CD8-positive, alpha-beta memory T cell (primary cell): ENCODE measurements at places on chromosomes 4 and X. TPM values are rescaled to one million over a fixed set of nuclear protein-coding genes. Genes with fewer than 3 reads are reported as not detected.

The SLC4A4 gene
- 1.2 TPM for total RNA-seq

The GAB3 gene
- total RNA-seq: 6.2 TPM

The ABCG2 gene
- 1.4 TPM for total RNA-seq

The LRIT3 gene
- total RNA-seq: 0.20 TPM

The TLR7 gene
- not detected for total RNA-seq

The FGA gene
- not detected for total RNA-seq

The NOP14 gene
- 165 TPM for total RNA-seq

The MMAA gene
- total RNA-seq: 14.9 TPM

The APLN gene
- total RNA-seq: 0.11 TPM

The KCNE5 gene
- 0.40 TPM for total RNA-seq

The DUSP21 gene
- total RNA-seq: not detected

The F11 gene
- not detected for total RNA-seq

The GATA1 gene
- total RNA-seq: not detected

The CTSO gene
- 4.1 TPM for total RNA-seq

The PLXNB3 gene
- total RNA-seq: 0.51 TPM

The RPL10 gene
- 3,198 TPM for total RNA-seq

GRCh38 chr4:36823199-36823967 is 421.2 kb upstream of the NWD2 start:
- H3K4me1 ChIP-seq: no peaks in the 10 kb centered on the region
- no peak overlapping the region for H3K27ac ChIP-seq
- H3K36me3 ChIP-seq: no peaks in the 10 kb centered on the region
- H3K27me3 ChIP-seq: no peaks in the 10 kb centered on the region
- no peak overlapping the region for H3K4me3 ChIP-seq

GRCh38 chr4:13169731-13170525 is 314.2 kb downstream of the RAB28 start:
- H3K4me1 ChIP-seq: no peaks in the 10 kb centered on the region
- H3K27ac ChIP-seq: no peak overlapping the region
- H3K4me3 ChIP-seq: no peak overlapping the region
- no peaks in the 10 kb centered on the region for H3K36me3 ChIP-seq
- no peak for DNase-seq

GRCh38 chrX:24399550-24399949 is 39.1 kb downstream of the SUPT20HL1 start:
- no peaks in the 10 kb centered on the region for H3K4me1 ChIP-seq
- no peak overlapping the region for H3K4me3 ChIP-seq
- H3K36me3 ChIP-seq: no peaks in the 10 kb centered on the region
- DNase-seq: no peak
- H3K27ac ChIP-seq: no peak overlapping the region

DNA sequence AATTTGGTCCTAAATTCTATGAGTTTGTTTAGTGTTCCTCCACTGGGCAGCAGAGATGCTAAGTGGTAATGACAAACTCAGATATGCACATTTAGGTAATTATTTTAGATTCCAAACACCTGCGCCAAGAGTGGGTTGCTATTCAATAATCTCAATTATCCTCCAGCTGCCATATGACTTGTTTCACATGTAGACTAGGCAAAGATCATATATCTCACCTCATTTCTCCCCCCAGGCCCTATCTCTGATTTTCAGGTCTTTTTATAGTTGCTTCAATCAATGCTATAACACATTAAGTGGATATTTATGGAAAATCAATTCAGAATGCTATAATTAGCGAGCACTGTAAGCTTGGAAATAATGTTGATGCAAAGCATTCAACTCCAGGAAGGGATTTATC is 217.6 kb downstream of the KCTD8 start:
- no peak overlapping the region for H3K27ac ChIP-seq
- no peak overlapping the region for H3K4me3 ChIP-seq
- H3K36me3 ChIP-seq: no peaks in the 10 kb centered on the region
- H3K27me3 ChIP-seq: no peaks in the 10 kb centered on the region
- DNase-seq: no peak
- no peaks in the 10 kb centered on the region for H3K4me1 ChIP-seq

DNA sequence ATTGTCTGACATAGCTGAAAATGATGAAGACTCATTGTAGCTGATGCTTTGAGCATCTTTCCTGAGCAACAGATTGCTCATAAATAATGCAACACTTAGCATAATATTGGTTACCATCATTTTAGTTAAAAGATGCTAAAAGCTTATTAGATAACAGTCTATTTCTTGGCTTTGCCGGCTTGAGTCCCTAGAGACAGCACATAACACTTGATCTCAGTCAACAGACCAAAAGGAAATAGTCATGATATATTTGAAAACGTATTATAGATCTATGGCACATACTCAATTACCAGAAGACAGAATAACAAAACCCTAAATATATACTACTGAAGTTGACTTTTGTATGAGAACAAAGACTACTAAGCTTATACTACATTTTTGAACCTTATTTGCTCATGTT is 846.7 kb upstream of the EPHA5 start:
- H3K36me3 ChIP-seq: no peaks in the 10 kb centered on the region
- H3K27me3 ChIP-seq: no peaks in the 10 kb centered on the region
- H3K4me3 ChIP-seq: no peak overlapping the region

DNA sequence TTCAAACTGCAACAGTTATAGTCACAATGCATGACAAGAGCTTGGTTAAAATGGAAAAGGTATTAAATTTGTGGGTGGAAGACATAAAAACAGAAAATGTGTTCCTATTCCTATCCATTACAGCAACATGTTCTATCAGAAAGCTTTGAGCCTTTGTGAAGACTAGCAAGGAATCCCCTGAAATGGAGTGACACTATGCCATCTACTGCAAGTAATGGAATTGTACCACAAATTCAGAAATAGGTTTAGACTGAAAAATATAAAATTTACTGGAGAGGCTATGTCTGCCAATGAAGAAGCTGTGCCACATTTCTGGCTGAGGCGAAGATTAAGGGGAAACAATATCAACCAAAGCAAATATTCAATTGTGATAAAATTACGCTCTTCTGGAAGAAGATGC is 247.9 kb downstream of the ADAM29 start:
- DNase-seq: no peak
- no peaks in the 10 kb centered on the region for H3K36me3 ChIP-seq

DNA sequence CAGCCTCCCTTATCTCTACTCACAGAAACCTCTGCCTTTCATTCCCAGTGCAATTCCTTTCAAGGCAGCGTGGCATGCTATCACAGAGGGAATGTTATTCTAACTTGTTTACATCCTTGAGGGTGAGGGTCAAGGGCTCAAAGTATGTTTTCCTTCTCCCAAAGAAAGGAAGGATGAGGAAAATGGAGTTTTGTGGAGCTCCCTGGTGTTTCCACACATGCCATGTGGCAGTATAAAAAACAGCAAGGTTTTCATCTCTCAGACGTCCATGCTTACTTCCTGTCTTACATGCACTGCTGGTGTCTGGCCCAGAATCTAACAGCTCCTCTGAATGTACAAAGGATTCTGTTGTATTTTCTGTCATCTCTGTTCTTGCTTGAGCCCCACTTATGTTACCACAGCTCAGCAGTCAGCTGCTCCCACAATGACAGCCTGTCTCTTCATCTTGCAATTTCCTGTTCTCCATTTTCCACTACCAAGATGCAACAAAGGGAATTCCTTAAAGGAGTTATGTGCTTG is 128.0 kb downstream of the SNCA start:
- no peaks in the 10 kb centered on the region for H3K4me1 ChIP-seq
- no peak overlapping the region for H3K4me3 ChIP-seq
- no peak overlapping the region for H3K27ac ChIP-seq
- no peaks in the 10 kb centered on the region for H3K27me3 ChIP-seq

GRCh38 chr4:52201715-52202114 is 150.6 kb downstream of the SPATA18 start:
- no peak for DNase-seq
- no peak overlapping the region for H3K4me3 ChIP-seq
- H3K4me1 ChIP-seq: no peaks in the 10 kb centered on the region
- no peaks in the 10 kb centered on the region for H3K27me3 ChIP-seq

GRCh38 chrX:120357186-120357585 is 4.7 kb upstream of the ATP1B4 start:
- no peak overlapping the region for H3K27ac ChIP-seq
- DNase-seq: no peak
- H3K4me3 ChIP-seq: no peak overlapping the region
- no peaks in the 10 kb centered on the region for H3K4me1 ChIP-seq

DNA sequence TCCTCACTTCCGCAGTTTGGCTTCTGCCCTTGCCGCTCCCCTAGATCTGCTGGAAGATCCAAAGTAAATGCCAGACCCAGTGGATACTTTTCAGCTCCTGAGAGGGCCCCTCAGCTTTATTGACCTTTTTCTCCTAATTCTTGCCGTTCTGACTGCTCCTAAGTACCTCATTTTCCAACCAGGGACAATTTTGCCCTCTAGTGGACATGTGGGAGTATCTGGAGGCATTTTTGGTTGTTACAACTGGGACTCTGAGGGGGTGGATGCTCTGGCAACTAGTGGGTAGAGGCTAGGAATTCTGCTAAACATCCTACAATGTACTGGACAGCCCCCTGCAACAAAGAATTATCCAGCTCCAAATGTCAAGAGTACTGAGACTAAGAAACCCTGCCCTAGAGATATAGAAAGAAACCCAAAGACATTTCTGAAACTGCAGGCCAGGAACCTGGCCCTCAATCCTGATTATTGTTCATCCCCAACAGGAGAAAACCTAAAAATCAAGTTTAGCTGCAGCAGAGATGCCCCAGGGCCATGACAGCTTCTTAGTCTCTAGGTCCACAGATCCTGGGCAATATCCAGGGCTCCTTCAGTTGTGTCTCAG is 3.4 kb downstream of the TEX13B start:
- no peaks in the 10 kb centered on the region for H3K4me1 ChIP-seq
- no peaks in the 10 kb centered on the region for H3K36me3 ChIP-seq
- no peak overlapping the region for H3K4me3 ChIP-seq
- DNase-seq: no peak
- no peaks in the 10 kb centered on the region for H3K27me3 ChIP-seq
- no peak overlapping the region for H3K27ac ChIP-seq

GRCh38 chr4:104429150-104429741 is 65.4 kb downstream of the CXXC4 start:
- no peaks in the 10 kb centered on the region for H3K36me3 ChIP-seq
- no peaks in the 10 kb centered on the region for H3K4me1 ChIP-seq
- DNase-seq: no peak
- H3K27ac ChIP-seq: no peak overlapping the region
- no peaks in the 10 kb centered on the region for H3K27me3 ChIP-seq

GRCh38 chrX:69289046-69289792 is 124.0 kb upstream of the PJA1 start:
- no peak overlapping the region for H3K4me3 ChIP-seq
- no peaks in the 10 kb centered on the region for H3K4me1 ChIP-seq
- DNase-seq: no peak
- no peaks in the 10 kb centered on the region for H3K27me3 ChIP-seq
- H3K27ac ChIP-seq: no peak overlapping the region

DNA sequence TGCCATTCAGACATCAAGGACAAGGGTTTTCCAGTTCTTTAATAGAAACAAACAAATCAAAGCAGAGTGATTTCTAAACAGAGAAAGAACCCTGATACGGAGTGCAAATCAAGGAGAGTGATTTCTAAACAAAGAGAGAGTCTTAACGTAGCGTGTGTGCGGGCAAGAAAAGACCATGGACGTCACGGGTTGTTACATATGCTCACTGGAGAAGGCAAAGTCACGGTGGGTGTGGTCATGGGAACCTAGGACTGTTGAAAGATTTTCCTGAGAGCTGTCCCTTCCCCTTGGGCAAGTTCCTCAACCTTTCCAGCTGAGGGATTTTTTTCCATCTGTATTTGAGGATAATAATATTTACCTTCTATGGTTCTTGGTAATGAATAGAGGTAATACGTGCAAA is 95.0 kb upstream of the SLC34A2 start:
- no peaks in the 10 kb centered on the region for H3K36me3 ChIP-seq
- no peak overlapping the region for H3K4me3 ChIP-seq
- DNase-seq: no peak
- no peaks in the 10 kb centered on the region for H3K4me1 ChIP-seq
- no peaks in the 10 kb centered on the region for H3K27me3 ChIP-seq
- H3K27ac ChIP-seq: no peak overlapping the region

DNA sequence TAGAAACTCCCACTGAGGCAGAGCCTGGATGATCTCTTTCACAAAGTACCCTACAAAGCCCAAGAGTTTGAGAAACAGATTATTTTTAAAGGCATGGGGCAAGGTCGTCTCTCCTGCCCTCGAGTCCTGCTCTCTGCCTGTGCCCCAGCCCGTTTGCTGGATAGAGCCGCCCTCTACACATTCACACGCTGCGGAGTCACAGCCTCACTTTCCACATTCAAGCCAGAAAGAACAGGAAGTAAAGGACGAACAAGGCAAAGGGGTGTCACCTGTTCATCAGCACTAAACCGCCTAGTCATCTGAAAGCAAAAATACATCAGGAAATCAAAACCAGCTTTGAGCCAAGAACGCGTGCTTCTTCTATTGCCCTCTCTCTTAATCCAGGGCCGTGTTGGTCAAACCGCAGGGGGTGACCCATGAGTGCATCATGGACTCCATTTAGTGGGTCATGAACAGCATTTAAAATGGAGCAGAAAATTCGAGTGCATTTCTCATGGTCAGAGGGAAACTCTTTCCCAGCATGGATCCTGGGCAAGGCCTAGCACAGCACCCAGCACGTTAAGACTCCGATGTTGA is 83.4 kb downstream of the PHKA2 start:
- no peaks in the 10 kb centered on the region for H3K36me3 ChIP-seq
- no peak overlapping the region for H3K27ac ChIP-seq
- H3K4me3 ChIP-seq: no peak overlapping the region

DNA sequence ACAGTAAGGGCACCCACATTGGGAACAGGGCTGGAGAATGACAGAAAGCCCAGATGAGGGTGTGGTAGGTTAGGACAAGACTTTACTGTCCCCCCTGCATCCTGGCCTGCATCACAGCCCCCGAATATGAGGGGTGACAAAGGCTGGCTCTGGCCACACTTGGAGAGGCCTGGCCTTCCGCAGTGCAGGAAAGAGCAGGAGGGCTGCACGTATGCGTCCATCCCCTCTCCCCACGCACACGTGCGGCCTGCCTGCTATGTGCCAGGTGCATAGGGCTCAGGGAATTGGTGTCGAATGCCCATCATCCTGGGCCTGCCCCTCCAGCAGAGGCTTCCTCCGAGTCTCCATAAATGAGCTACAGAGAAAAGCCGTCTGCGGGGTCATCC is 80.5 kb downstream of the ABLIM2 start:
- H3K27me3 ChIP-seq: no peaks in the 10 kb centered on the region
- no peak overlapping the region for H3K27ac ChIP-seq
- no peaks in the 10 kb centered on the region for H3K36me3 ChIP-seq
- no peak overlapping the region for H3K4me3 ChIP-seq
- no peak for DNase-seq

DNA sequence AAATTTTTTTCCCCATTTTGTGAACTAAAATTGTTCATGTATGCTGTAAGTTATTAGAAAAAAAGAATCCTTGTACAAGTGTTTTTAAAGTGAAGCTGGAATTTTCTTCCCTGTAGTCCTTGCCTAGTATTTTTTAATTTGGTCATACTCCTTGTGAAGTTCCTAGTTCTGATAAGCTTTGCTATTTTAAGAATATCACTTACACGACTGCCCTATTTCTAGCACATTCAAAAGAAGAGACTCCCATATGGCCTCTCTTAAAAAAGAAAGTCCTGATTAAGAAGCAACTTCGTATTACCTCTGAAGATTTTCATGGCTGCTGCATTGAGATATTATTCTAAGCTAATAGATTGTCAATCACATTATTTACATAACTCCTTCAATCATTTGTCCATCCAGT is 87.2 kb downstream of the KLHL8 start:
- H3K4me1 ChIP-seq: no peaks in the 10 kb centered on the region
- H3K27me3 ChIP-seq: no peaks in the 10 kb centered on the region
- H3K36me3 ChIP-seq: peaks cover 23% of the 10 kb centered on the region

GRCh38 chr4:68570122-68570507 is 6.0 kb downstream of the UGT2B17 start:
- H3K4me1 ChIP-seq: no peaks in the 10 kb centered on the region
- H3K4me3 ChIP-seq: no peak overlapping the region
- H3K27me3 ChIP-seq: no peaks in the 10 kb centered on the region
- H3K36me3 ChIP-seq: no peaks in the 10 kb centered on the region
- no peak for DNase-seq
